ENCODE measurements at places on chromosomes 2 and 18. TPM values are rescaled to one million over a fixed set of nuclear protein-coding genes. Genes with fewer than 3 reads are reported as not detected.
A peak's percentile ranks its signal among the peaks of the same experiment; 100 is the strongest.

Gene SKA1
- total RNA-seq, result 1.3 TPM

GRCh38 chr2:157192445-157193423 lies 64.8 kb upstream of the GALNT5 start:
- DNase-seq, result no peak

DNA sequence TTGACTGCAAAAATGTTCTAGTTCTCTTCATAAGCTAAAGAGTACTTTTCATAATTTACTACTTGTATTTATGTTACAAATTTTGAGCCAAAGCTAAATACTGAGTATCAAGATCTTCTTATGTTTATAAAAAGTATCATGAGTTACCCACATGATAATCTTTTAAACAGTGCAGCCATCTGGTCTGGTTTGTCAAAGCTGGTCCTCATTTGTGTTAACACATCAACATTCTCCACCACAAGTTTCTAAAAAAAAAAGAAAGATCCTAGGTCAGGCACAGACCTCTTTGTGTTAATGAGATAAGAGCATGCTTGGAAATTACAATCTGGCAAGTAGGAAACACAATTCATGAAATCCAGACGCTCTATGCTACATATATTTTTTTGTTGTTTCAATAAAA lies 75.5 kb upstream of the FRZB start:
- DNase-seq, result peak; percentile 61

DNA sequence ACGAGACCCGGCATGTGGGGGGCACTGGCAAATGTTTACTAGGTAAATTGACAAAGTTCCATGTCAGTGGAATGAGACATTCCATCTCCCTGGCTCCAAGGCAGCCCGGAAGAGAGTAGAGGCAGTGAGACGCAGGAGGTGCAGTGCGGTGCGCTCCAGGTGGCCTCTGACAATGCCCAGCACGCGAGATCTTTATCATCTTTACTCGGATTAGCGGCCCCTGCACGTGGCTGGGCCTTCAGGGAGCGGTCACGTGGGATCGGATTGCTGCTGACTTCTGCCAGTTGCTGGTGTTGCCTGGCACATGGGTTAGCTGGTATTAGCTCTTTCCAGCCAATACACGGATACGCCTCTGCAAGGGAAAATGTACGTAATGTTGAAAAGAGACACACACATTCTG lies 151.2 kb upstream of the ALKAL2 start:
- DNase-seq, result no peak

DNA sequence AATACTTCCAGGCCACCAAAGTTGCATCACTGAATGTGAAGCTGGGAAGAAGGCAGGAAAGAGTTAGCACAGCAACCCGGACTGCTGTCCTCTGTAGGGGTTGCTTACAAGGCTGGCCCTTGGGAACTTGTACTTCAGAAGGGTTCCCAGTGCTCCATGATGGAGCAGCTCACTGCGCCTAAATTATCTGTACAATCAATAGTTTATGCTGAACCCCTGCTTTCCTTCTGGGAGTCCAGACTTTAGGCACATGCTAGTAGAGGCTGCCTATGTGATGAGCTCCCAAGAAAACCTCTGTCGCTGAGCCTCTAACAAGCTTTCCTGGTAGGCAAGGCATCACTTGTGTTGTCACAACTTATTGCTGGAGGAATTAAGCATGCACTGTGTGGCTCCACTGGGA lies 34.3 kb downstream of the XDH start:
- no peak for DNase-seq

GRCh38 chr2:100623033-100623715 lies 60.4 kb downstream of the PDCL3 start:
- DNase-seq, result no peak

DNA sequence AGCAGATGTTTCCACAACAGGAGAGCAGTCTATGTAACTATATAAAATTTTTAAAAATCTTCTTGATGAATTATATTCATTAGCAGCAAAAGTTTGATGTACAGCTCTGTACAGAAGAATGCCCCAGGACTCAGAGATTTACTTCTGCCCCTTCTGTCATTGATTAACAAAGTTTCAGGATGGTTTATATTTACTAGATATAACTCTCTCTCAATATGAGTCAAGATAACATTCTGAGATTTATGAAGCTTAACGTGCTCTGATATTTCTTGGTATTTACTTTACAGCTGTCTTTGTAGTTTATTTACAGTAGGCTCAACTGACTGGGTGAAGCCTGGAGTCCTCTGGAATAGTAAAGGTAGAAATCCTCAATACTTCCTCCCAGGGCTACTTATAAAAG lies 93.6 kb upstream of the HNMT start:
- DNase-seq, result no peak

Gene IRS1
- total RNA-seq, result 36.7 TPM

Gene DSG3
- total RNA-seq, result 0.03 TPM

- DNase-seq, result no peak
Observed at GRCh38 chr2:221085341-221085900, 486.7 kb downstream of the EPHA4 start.

Gene DSC2
- 13.5 TPM for total RNA-seq

DNA sequence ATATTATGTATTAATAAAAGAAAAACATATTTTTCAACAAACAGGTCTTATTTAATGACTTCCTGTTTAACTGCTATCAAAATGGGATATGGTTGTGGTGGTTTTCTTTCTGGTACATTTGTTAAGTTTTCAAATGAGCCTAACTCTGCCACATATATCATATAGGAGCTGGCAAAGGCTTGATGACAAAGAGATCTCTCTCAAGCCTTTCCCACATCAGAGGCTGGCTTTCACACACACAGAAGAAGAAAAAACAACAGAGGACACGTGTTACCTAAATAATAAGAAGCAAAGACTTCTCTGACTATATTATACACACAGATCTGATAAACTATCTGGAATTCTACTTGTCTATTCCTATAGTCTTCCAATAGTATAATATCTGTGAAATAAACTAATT lies 46.1 kb downstream of the CFAP36 start:
- DNase-seq, result no peak

- DNase-seq, result peak; percentile 46
Observed at GRCh38 chr2:19859565-19859964, 42.2 kb downstream of the TTC32 start.

DNA sequence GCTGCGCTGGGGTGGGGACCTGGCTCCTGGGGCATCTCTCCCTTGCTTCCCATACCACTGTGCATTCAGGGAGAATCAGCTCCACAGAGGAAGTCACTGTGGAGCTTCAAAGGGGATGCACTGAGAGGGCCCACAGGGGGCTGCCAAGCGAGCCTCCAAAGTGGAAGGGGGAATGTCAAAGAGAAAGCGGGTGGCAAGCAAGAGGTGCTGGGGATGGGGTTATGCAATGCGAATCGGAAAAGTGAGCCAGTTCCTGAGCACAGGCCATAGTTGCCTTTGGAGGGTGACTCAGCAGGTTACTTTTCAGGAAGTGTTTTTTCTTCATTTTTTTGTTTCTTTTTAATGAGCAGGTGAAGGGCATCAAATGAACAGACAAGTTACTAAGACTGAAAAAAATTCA lies 17.6 kb downstream of the PMAIP1 start:
- DNase-seq, result no peak

- no peak for DNase-seq
Observed at GRCh38 chr2:160606341-160606740, 112.7 kb upstream of the RBMS1 start.

GRCh38 chr2:168632709-168633121 lies 169.7 kb upstream of the NOSTRIN start:
- no peak for DNase-seq

GRCh38 chr2:240572141-240573031 lies 4.1 kb downstream of the RNPEPL1 start:
- no peak for DNase-seq

GRCh38 chr18:23401400-23402347 lies 51.4 kb upstream of the RIOK3 start:
- DNase-seq, result peak; percentile 59

DNA sequence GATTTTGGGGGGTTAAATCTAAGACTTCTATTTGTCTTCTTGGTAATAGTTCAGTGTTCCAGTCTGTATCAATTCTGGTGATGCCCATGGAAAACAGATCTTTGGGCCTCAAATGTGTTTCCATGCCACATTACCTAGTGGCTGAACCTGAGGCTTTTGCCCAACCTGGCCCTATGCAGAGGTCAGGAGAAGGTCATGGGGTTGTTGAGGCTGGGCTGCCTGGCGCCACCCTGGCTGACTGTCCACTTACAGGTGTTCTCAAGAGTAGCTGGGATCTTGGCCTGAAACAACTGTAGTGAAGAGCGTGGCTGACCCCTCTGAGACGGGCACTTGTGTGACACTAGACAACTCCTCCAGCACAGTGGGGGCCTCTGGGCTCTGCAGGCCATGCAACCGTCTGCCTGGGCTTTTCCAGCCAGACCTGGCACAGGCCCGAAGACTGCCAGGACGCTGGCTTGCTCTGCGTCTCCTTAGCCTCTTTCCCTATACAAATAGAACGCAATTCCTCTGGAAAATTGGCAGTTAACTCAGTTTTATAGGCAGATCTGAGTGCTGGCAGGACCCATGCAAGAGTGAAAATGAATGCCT lies 127.8 kb downstream of the TRIM43 start:
- no peak for DNase-seq

- DNase-seq, result no peak
Observed at GRCh38 chr2:148670773-148671172, 26.2 kb downstream of the EPC2 start.

Gene CDH19
- 1.2 TPM for total RNA-seq

GRCh38 chr18:8661754-8662559 lies 43.4 kb upstream of the MTCL1 start:
- DNase-seq, result peak; percentile 54

DNA sequence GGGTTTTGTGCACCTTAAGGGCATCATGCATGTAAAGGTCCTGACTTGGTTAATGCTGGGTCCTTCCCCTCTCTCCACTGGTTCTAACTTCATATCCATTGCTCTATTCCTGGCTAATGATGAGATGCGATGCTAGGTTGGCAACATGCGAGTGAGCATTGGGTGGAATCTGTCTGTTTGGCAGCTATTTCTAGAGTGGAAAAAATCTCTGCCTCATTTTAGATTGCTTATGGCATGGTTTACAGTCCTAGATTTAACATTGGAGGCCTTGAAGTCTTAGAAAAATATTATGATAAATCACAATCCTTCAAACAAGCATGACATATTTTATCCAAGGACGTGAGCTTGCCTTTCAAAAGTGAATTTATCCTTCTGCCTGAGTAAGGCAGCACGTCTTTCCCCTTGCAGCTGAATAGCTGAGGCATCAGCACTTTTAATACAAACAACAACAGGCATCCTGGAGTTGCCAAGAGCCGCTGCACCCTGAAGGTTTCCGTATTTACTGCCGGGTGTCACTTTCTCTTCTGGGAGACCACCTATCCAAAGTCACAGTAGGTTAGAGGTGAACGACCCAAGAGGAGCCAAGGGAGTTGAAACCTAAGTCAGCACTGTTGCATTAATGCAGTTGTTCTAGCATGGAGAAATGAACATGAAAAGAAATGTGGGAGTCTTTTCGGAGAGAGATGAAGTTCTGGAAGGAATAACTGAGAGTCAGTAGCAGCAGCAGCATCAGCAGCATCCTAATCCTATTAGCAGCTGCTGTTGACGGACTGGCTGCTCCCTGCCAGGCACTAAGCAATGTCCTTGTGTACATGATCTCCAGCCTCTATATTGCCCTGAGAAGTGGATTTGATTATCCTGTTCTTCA lies 78.4 kb downstream of the MAPK4 start:
- DNase-seq, result no peak

GRCh38 chr2:119674711-119675500 lies 4.1 kb upstream of the TMEM177 start:
- DNase-seq, result no peak

Gene HOXD9
- 0.80 TPM for total RNA-seq

Gene SOX11
- 13.3 TPM for total RNA-seq

DNA sequence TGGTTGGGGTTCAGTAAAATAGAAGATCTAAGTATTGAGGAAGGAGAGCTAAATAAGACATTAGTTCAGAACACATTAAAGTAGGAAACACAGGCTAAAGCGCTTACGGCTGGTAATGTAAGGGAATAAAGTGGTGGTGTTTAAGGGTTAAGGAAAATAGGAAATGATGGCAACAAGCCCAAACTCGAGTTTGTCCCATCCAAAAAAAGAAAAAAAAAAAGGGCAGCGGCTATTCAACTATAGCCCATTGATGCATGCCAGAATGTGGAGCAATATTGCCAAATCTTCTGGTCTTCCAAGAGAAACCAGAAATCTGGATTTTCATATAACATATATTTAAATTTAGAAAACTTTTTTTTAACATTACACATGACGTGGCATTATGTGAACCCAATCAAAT lies 161.0 kb downstream of the ARHGAP15 start:
- peak; percentile 86 for DNase-seq

Gene PJVK
- total RNA-seq, result 4.0 TPM

Gene EIF2AK3
- total RNA-seq, result 46.7 TPM

DNA sequence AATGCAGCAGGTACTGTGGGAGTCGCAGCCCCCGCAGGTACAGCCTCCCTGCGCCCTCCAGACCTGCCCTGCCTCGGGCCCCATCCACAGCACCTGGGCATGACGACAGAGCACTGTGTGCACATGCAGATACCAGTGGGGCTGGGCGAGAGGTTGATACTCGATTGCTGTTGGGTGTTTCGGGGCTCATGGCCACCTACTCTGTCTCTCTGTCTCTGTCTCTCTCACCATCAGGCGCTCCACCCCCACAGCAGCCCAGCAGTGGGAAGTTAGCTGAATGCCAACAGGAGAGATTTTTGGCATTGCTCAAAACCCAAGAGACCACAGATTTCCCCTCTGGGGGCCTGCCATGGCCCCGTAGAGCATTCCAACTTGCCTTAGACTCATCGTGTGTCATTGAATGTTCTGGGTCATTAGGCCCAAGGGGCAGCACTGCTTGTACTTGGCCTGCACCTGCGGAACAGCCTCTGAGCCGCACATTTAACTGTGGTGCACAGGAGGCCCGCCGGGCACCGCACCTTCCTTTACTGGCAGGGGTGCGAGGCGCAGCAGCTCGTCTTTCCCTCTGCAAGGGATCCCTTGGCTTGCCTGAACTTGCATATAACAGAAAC lies 18.8 kb downstream of the KCNIP3 start:
- no peak for DNase-seq

Gene FSHR
- total RNA-seq, result not detected

Gene CRACDL
- 11.5 TPM for total RNA-seq

GRCh38 chr2:174901075-174901474 lies 104.1 kb downstream of the CHN1 start:
- DNase-seq, result peak; percentile 59

Gene SLC4A5
- 9.6 TPM for total RNA-seq

Gene IL1RL1
- 1.5 TPM for total RNA-seq

Gene ALLC
- not detected for total RNA-seq

DNA sequence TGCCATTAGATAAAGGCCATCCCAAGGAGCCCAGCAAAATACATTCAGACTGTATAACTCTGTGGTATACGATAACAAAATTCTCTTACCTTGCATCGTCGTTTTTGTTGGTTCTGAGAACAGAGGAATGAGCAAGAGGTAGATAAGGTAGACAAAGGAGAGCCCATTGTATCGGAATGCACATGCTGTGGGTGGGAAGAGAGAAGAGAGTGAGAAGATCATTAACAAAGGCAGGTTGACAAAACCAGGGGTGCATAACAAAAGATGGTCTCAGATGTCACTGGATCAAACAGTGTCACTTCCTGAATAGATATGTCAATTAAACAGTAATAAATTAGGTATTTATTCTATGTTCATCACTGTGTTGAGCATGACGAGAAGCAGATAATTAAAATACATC lies 83.3 kb downstream of the PIEZO2 start:
- DNase-seq, result no peak

Measured in lung (tissue), 17 donors.